WERI-Rb-1 (cell line): ENCODE measurements at places on chromosomes 2 and 18.

DNA sequence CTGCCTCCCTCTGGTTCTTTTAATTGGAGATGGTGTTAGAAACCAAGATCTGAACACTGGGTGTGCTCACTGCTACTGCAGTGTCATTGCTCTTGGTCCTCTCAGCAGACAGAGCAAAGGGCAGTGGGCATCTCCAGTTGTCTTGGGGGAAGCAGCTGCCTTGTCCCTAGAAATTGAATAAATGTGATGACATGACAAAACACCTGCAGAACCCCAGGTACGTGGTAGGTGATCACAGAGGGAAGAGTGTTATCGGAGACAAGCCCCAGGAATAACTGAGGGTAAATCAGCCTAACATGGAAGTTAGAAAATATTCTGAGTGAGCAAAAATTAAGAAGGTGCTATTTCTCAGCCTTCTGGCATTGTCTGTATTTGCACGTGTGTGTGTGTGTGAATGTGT lies 311.9 kb upstream of the HDAC4 start:
- no peak for DNase-seq

DNA sequence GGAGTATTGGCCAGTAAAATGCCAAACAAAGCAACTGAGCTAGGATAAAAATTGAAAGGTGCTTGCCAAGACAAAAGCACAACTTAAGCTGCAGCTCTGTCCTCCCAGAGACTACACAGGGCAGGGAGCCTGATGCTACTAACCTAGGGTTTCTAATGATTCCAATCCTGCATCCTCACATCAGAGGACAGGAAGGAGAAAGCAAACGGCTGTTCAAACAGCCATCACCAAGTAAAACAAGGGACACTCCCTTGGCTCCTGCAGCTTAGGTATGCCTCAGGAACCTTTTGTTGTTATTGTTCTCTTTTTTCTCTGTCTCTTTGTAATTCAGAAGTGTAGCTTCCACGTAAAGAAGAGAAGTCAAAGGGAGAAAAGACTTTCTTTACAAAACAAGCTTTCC lies 99.5 kb downstream of the TCF4 start:
- no peak for DNase-seq

DNA sequence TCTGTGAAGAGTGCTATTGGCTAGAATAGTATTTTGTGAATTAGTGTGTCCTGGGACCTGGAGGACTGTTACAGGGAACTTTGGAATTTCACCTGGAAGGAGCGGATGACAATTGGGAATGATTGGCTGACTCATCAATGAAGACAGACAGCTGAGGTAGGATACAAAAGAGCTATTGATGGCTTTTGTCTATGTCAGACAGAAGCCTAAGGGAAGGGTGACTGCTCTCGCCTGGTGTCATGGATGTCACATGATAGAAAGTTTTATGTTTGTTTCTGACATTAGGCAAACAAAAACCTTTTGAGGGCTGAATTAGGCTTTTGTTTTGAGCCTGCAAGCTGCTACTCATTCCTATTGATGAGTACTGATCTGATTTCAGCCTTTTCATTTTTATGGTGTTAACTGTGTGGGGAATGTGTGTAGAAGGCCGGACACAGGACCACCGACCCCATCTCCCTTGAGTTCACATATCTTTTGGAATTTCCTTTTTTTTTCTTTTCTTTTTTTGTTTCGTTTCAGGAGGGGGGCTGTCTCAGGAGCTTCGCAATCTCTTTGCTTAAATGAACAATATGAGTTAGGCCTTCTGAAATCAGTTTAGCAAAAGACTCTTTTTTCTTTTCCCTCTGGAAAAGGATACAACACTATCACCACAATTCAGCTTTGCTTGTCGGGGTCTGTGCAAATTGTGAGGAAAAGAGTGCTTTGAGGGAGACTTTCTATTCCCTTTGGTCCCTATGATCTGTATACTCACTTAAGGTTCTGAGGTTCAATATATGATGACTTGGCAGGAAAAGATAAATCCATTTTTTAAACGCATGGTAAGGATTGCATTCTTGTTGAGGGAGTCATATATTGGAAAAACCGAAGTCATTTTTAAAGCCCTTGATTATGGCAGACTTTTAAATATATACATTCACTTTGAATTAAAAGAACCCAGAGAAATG lies 207.9 kb upstream of the FIGN start:
- DNase-seq: no peak

DNA sequence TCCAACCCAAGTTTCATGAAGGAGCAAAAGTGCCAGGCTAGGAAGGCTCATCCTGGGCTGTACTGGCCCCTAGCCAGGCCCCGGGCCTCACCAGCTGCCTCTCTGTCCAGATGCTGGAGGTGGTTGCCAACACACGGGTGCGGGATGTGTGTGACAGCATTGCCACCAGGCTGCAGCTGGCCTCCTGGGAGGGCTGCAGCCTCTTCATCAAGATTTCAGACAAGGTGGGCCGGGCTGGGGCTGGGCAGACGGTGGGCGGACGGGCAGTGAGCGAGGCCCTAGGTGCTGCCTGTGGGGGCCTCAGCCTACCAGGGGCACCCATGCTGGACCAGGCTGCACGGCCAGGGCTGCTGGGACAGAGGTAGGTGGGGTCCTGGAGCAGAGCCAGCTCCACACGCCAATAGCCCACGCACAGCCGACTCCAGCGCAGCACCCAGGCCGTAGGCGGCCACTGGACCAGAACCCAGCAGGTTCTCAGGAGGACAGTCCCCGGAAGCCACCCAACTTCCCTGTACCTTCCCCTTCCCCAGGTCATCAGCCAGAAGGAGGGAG lies 11.8 kb upstream of the GPR17 start:
- no peak for DNase-seq

DNA sequence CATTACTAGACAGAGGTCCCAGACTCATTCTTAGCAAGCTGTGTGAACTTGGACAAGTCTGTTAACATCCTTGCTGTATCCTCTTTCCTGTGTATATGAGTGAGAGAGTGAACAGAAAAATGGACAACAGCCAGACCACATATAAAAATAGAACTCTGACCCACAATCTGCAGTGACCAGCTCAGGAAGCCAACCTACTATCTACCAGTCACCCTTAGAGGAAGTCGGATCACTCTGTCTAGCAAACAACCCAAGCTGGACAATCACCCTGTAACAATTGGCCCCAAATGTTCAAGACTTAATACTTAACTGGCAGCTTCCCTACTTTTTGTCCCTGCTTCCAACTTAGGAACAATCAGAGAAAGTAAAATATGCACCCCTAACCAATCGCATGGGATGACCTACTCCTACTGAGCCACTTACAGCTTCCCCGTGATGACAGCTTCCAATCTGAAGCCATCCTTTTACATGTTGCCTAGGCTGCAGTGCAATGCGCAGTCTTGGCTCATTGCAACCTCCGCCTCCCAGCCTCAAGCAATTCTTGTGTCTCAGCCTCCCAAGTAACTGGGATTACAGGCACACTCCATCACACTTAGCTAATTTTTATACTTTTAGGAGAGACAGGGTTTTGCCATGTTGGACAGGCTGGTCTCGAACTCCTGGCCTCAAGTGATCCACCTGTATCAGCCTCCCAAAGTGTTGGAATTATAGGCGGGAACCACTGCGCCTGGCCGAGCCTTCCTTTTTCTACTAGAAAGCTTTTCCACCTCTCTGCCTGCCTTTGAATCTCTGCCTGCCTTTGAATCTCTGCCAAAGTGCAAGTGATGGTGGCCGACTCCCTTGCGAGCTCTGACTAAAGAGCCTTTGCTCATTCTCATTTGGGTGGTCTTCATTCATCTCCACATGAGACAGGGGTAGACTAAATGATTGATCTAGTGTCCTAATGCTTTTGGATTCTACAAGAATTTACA lies 158.3 kb upstream of the NDUFV2 start:
- DNase-seq: no peak

- no peak for DNase-seq
Measured at GRCh38 chr18:37497853-37498518, 67.6 kb downstream of the CELF4 start.

- no peak for DNase-seq
Measured at GRCh38 chr18:77091366-77091765, 41.2 kb downstream of the MBP start.

DNA sequence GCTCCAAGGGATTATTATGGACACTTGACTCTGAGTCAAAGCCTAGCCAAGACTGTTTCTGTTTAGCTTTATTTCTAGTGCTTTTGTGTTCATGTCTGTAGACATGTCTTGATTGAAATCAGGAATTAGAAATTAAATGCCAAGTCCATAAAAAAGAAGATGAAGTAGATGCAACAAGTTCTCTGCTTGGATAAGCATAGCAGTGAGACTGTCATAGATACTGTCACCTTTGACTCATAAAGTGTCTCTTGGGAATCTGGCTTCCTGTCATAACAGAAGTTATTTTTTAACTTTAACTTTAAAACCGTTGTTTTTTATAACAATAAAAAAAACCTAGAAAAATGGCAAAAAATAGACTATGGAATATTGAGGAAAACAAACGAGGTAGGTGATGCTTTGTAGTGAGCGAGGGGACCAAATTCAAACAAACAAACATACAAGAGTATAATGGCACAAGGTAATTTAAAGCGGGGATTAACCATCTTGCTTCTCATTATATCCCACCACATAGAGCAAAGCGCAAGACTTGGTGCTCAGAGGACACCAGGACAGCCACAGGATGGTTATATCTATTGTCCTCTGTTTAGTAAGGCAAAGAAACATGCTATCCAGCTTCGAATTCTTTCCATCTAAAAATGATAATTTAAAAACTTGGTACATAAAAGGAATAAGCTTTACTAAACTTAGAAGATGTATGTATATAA lies 64.6 kb downstream of the CD226 start:
- no peak for DNase-seq

DNA sequence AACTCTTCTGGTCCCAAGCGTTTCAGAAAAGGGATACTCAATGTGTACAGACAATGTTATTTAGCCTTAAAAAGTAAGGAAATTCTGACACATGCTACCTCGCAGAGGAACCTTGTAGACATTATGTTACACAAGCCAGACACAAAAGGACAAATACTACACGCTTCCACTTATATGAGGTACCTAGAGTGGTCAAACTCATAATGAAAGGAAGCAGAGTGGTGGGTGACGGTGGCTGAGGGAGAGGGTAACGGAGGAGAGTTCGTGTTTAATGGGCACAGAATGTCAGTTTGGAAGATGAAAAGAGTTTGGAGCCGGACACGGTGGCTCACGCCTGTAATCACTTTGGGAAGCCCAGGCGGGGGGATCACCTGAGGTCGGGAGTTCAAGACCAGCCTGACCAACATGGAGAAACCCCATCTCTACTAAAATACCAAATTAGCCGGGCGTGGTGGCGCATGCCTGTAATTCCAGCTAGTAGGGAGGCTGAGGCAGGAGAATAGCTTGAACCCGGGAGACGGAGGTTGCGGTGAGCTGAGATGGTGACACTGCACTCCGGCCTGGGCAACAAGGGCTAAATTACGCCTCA lies 1.4 kb downstream of the MCM6 start:
- no peak for DNase-seq

DNA sequence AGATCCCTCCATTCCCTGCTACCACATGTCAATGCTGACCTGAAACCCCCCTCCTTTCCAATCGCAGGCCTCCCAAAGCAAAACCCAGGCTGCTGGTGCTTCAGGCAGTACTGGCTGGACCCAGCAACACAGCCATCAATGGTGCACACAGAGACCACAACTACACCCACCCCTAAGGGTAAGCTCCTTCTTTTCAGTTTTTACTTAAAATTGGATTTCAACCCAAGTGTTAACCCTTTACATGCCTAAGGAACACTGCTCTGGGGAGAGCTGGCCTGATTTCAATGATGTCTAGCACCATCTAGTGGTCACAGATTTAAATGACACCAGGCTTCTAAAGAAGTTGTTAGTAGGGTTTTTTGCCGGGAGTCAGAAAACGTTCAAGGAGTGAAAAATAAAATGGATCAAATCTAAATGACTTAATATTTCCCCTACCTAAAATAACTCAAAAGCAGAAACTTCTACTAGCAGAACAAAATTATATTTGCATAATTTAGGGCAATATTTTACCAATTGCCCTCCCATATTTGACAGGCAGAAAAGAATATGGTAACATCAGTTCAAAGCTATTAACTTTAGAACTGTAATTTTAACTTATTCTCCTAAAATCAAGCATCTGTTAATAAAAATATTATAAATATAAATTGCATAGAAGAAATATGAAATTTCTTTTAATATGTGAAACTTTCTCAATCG lies 24.6 kb downstream of the FECH start:
- peak; percentile 49 for DNase-seq

GRCh38 chr2:19532547-19533196 lies 174.2 kb upstream of the OSR1 start:
- no peak for DNase-seq

DNA sequence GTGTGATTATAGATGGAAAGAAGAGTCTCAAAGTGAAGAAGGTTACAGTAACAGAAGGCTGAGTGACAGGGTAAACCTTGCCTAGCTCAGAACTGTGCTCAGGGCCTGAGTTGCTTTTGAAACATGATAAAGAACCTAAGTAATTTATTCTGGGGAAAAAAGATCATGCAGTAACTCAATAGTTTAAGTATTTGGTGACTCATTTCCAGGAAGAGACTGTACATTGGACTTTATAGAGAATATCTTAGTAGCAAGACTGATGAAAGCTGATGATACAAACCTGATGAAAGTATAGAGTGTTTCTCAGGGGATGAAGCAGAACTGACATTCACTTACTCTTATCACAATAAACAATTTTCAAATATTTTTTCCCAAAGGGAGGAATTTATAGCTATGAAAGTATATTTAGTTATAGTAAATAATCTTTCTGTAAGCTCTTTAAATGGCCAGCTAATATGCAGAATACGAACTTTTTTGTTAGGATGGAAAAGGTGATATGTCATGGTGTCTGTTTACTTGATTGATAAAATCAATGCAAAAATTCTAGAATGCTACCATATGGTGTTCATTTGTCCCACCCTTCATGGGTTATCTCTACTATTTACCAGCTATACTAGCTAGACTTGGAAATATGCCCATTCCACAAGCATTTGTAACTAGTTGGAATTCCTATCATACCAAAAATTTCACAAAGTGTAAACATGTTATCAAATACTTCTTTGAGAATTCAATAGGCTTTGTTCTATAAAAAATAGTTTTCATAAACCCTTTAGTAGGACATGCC lies 1265.5 kb upstream of the ACVR2A start:
- DNase-seq: no peak

GRCh38 chr2:239122421-239123110 lies 274.7 kb downstream of the TWIST2 start:
- DNase-seq: no peak

GRCh38 chr2:150341982-150342680 lies 145.3 kb downstream of the RND3 start:
- no peak for DNase-seq

DNA sequence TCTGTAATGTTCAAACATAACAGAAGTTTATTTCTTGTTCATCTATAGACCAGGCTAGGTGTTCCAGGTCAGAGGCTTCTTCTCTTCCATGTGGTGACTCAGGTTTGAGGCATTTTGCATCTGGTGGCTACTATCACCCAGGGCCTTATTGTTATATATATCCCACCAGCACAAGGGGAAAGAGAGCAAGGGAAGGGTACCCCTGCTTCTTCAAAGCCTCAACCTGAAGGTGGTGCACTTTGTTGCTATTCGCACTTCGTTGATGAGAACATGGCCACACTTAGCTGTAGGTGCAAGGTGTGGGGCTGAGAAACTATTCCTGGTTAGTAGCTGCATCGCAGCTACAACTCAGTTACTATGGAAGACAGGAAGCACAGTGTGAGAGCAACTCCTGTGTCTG lies 27.4 kb upstream of the SLC3A1 start:
- peak; percentile 30 for DNase-seq
